ENCODE measurements at places on chromosomes 12 and 14.

DNA sequence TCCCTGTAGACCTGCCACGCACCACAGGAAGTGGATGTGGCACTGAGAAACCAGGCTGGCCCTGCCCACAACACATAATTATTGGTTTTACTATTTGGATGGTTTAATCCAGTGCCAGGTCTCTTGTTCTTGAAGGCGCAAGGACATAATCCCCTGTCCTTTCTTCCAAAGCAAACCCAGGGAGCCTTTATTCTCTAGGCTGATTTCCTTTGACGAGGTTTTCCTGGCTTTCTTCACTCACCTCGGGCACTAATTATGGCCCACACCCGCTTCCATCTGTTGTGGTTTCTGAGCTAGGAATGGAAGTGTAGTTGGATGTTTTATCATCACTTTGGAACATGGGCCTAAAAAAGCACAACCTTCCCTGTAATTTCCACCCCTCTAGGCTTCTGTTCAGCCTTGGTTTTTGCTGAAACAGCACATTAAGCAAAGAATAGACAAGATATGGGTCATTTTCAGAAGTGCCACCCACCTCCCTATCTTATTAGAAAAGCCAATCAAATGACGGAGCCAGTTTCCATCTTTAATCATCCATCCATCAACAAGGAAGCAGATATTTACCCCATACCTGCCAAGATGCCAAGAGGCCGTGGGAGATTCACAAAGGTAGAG is 73.9 kb downstream of the PPP1R36 start:
- DNase-seq: no peak

GRCh38 chr12:108856428-108857157 is 790 bp downstream of the SSH1 start:
- no peak for DNase-seq

- no peak for DNase-seq
Measured at GRCh38 chr14:22561661-22562579, 27.1 kb downstream of the DAD1 start.

- DNase-seq: no peak
Measured at GRCh38 chr14:92728759-92729364, 19.6 kb downstream of the LGMN start.

DNA sequence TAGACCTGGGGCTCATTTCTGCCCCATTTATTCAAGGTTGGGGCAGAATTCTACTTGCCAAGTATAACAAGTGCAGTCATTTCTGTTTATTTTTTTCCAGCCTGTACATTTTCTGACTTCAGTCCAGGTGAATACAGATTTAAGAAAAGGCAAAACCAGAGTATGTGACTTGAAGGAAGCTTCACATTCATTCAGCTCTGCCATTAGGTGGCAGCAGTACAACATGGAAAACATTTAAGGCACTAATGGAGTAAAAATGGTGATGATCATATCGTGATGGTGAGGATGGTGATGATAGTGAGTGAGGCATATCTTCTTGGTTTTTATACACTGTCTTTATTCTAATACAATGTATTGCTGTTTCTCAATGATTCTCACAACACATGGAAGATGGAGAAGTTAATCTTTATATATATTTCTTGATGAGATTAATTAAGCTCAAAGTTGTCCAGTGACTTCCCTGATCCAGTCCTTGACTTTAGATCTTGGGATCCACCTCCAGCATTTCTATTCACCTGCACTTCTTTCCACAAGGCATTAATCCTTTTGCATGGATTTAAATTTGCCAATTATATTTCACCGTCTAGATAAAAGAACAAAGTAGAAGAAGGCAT is 176.7 kb upstream of the SEL1L start:
- no peak for DNase-seq

- DNase-seq: no peak
Measured at GRCh38 chr12:93243382-93243688, 134.4 kb upstream of the NUDT4 start.

DNA sequence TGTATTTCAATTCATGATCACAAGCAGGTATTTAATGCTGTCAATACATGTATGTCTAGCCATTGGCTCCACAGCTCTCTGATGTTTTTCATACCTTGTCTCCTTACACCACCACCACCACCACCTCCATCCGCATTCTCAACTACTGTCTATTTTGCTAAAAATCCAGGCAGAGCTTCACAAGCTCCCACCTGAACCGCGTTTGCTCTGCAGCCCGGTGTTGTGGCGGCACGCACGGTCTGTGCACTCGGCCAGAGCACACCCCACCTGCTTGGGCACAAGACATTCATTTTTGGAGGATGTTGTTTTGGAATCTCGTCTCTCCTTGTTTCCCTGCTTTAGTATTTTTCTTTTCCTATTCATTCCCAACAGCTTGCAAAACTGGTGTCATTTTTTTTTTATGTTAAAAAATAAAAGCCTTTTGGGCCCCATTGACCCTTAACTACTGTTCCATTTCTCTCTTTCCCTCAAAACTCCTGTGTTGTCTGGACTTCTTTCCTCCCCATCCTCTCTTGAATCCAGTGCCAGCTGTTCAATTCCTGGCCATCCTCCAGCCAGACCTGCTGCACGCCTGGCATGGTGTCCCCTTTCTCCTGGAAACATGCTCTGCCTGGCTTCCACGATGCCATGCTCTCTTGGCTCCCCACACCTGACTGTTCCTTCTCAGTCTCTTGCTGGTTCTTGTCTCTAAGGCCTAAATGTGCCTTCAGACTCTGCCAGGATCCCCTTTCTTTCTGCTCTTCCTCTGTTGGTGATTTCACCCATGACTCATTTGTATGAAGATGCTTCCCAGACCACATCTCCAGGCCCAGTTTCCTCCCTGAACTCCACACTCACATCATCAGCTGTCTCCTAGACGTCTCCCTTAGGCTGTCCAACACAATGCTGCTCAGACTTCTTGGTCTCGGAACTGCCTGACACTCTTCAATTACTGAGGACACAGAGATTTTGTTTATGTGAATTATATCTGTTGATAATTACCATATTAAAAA is 37.9 kb downstream of the PIWIL1 start:
- no peak for DNase-seq

- no peak for DNase-seq
Measured at GRCh38 chr12:121795034-121795968, 1.8 kb upstream of the RHOF start.

- DNase-seq: no peak
Measured at GRCh38 chr12:93273834-93274564, 103.7 kb upstream of the NUDT4 start.

DNA sequence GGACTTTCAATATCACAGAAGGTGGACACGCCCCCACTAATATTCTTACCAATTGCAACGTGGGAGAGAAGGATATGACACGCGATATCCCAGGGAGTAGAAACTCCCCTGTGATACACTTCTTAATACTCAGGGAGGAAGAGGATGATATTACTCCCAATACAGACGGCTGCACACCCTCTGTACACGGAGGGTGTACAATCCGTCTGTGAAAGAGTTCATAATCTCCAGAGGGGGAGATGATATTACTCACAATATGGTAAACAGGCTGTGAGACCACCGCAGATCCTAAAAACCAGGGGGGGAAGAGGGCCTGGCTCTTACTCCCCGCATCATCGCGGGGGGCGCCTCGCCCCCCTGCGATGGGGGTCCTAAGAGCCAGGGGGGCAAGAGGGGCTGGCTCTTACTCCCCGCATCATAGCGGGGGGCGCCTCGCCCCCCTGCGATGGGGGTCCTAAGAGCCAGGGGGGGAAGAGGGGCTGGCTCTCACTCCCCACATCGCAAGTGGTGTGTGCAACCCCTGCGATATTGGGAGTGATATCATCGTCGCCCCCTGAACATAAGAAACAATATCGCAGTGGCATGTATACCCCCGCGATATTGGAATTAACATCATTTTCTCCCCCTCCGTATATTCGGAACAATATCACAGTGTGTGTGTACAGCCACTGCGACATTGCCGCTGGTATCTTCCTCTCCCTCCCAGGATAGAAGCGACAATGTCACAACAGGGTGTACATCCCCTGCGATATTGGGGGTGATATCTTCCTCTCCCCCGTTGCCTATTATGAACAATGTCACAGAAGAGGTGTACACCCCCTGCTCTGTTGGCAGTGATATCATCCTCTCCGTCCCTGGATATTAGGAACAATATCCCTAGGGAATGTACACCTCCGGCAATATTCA is 8.9 kb upstream of the CLEC6A start:
- no peak for DNase-seq

DNA sequence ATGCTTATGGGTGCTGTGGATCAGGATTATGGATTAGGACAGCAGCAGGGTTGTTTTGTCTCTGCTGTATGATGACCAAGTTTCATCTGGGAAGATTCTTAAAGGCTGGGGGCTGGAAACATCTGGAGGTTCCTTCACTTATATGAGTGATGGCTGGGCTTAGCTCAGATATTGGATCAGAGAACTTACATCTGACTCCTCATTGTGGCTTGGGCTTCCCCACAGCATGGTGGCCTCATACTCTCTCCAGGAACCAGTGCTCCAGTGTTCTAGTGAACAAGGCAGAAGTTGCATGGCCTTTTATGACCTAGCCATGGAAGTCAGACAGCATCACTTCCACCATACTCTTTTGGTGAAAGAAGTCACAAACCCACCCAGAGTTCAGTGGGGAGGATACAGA is 336.1 kb upstream of the TBX3 start:
- no peak for DNase-seq

- no peak for DNase-seq
Measured at GRCh38 chr12:114355389-114356088, 50.4 kb downstream of the TBX5 start.

DNA sequence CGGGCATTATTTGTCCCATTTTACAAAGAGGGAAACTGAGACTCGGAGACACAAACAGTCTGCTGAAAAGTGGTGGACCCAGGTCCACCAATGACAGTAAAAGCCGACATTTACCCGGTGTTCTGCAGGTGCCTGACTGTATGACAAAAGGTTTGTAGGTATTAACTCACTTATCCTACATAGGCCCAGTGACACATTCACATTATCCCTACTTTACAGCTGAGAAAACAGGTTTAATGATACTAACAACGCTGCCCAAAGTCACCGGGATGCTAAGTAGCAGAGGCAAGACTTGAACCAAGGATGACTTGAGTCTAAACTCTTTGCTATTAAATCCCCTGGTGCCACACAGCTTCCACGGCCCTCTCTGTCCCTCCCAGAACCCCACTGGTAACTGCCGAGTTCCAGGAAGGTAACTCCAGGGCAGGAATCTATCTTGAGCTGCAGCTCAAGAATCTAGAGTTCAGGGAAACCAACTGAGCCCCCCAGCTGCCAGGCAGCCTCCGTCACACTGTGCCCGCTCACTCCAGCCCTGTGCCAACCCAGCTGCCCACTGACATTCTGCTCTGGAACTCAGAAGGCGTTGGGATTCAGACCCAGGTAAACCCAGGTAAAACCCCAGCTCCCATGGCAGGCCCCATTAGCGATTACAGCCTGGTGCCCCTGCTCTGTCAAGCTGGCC is 33.7 kb downstream of the SYNE3 start:
- DNase-seq: no peak

DNA sequence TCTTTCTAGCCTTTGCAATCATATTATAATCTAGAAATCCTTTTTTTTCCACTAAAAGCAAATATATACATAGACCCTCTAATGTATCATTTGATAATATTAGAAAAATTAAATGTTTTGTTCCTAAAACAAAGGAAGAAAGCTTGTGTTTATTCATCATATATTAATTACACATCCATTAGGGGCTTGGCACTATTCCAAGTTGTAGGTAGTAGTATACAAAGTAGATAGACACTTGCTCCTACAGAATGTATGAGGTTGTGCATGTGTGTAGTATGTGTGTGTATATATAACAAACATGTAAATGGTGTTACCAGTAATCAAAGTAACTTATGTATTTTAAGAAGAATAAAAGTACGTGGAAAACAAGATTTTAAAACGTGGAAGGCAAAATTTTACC is 15.0 kb upstream of the KCNMB4 start:
- DNase-seq: no peak

DNA sequence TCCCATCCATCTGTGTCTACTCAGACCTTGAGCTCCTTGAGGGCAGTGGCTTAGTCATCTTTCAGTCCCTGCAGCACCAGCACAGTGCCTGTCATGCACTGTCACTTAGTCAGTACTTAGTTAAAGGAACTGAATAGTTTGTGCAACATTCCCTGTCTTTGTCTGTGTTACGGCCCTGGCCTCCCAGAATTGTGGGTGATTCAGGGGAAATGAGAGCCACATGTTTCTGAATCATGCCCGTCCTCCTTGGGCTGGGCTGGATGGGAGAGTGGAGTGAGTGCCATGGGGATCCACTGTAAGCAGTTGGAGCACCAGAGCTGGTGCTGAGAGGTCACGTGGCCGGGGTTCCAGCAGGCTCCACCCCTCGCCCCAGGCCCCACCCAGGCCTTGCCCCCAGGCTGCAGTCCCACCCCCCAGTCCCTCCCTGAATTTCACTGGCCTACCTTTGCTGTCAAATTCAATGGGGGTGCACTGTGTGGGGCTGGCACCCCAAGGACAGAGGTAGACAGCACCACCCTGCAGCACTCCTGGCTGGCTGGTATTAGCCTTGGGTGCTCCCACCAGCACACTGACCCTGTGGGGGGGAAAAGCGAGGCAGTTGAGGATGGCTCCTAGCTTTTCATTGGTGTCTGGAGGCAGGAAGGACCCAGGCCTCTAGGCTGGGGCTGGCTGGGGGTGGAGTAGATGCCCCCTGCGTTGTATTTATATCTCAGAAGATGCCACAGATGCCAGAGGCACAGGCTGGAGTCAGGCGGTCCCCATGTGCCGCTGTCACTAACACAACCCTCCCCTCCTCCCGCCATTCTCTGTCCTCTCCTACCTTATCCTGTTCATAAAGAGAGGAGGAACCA is 7.5 kb downstream of the ITGA5 start:
- peak; percentile 86 for DNase-seq

DNA sequence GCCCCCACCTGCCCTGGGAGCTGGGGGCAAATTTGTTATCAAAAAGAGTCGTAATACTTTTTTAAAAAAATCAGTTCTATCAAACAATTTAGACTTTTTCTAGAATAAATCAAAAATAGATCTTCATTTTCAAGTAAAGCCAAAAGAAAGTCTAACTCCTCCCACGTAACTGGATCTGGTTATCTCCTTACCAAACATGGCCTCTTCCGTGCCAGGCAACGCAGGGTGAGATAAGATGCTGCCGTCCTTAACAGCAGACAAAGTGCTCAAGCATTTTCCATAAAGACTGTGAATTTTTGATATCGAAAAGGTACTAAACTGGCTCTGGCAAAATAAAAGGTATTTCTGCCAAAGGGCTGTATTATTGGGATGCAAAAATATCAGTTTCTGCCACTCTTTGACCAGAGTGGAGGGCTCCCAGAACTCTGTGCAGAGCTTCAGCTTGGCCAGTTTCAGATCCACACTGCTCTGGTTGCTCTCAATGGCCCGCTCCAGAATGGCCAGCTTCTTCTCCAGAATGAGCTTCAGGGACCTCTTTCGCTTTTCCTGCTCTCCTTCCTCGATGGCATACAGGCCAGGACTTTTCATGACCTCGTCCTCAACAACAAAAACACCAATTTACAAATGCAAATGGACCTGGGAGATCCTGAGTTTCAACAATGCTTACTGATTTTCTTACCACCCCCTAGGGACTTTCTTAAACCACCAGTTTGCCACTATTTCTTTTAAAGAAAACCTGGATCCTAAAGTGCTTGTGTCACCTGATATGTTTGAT is 29.0 kb downstream of the NRDE2 start:
- DNase-seq: no peak

GRCh38 chr12:56188778-56189098 is 545 bp downstream of the SMARCC2 start:
- DNase-seq: no peak

GRCh38 chr14:103625356-103626095 is 3.5 kb upstream of the KLC1 start:
- DNase-seq: no peak

- no peak for DNase-seq
Measured at GRCh38 chr14:24092505-24093206, 1.5 kb upstream of the PCK2 start.

- DNase-seq: no peak
Measured at GRCh38 chr12:92272061-92272964, 126.7 kb upstream of the BTG1 start.

All from HS-27A (cell line).